Brain pericyte (primary cell): ENCODE measurements at places on chromosomes 1 and 21.

- DNase-seq = no peak
Measured at GRCh38 chr1:220800262-220800661, 13.5 kb downstream of the MTARC1 start.

DNA sequence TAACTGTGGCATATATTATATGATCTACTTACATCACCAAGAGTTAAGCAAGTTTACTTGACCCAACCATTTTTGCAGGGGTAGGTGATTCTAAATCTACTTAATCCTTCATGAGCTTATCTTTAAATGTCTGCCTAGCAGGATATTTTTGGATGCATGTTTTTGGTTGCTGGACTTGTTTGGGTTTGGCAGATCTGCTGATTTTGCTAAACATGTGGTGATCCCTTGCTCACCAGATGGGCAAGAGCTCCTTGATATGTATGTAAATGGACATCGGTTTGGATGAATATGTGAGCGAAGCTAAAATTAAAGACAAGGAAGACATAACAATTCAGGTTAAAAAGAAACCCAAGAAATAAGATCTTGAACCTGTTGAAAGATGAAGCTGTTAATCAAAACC lies 36.7 kb downstream of the FMN2 start:
- DNase-seq = no peak

DNA sequence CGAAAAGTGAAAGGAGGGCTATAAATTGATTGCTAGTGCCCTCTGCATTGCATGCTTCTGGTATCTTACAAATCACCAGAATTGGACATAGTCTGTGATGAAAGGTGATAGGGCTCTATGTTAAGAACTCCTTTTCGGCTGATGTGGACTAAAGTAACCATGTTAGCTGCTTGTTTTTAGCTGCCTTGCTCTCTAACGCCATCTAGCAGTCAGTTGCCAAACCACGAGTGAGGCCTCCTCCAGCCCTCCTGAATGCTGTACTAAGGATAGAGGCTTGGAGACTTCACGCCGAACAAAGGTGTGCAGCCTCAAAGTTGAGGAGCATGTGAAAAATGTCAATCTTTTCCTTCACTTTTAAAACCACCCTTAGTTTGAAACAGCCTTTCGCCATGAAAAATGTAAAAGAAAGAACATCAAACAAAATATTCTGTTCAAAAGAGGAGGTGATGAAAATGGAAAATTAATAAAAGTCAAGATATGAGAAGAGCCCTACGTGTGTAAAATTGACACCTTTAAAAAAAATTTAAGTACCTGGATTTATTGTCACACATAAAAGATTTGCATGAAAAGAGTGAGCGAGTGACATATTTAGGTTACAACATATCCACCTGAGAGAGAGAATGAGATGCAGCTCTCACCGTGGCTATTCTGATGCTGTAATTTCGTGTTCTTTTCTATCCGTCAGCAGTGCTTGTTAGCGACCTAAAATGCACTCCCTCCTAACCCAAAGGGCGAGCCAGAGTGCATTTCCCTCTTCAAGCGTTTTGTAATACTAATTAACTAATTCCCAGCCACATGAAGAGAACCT lies 8.1 kb downstream of the LRRC53 start:
- no peak for DNase-seq

DNA sequence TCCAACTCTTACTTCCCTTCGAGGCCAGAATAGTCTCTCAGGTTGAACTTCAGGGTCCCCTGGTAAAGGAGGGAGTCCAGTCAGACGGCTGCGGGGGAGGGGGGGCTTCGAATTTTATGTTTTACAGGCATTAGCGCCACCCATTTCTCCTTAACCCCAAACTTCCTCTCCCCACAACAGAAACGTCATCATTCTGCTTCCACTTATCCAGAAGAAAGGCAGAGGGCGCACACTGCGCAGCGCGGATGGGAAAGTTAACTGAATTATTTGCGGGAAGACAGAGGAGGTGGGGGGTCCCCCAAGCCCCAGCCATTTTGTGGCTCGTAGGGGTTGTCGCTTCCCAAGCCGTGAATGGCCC lies 529 bp upstream of the PRMT2 start:
- no peak for DNase-seq

DNA sequence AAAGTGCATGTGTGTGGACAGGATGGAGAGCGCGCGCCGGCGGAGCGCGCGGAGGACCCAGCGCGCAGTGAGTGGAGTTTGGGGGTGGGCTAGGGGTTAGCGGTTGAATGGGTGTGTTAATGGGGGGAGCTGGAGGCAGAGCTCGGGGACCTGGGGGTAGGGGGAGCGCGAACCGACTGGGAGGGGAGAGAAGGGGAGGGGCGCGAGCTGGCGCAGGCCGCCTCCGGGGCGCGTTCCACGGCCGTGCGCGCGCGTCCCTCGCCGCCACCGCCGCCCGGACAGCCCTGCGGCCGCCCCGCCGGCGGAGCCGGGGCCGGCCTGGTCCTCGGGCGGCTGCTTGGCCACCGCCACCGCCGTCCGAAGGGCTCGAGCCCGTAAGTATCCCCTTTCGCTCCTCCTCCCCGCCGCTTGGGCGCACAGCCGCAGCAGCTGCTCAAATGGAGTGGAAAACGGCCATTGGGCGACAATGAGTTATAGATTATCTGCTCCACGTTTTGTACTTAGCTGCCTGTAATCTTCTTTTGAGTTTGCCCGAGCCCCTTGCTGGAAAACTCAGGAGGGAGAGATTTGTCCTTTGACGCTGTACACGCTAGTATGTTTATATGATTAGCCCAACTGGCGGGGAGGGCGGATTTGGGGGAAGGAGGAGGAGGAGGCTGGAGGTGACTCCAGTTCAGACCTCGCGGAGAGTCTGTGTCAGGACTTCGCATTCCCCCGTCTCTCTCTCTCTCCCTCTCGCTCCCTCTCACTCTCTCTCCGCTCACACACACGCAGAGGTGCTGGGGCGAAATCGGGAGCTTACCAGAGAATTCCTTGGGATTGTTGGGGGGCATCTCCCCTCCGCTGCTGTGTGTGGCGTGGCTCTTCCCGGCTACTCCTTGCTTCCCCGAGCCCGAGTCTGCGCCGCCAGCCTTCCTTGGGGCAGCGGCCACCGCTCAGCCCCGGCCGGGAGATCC lies at the start of gene ADGRL2:
TSS of gene ADGRL2 (plus strand) at position 240 of the 956 bp plus-strand sequence. CDS start 36,051 bp downstream, outside the sequence.
- peak; percentile 79 for DNase-seq

GRCh38 chr1:53560581-53561502 lies 101.6 kb downstream of the DMRTB1 start:
- DNase-seq = no peak

GRCh38 chr1:39898191-39898590 lies 3.5 kb downstream of the MYCL start:
- DNase-seq = no peak

DNA sequence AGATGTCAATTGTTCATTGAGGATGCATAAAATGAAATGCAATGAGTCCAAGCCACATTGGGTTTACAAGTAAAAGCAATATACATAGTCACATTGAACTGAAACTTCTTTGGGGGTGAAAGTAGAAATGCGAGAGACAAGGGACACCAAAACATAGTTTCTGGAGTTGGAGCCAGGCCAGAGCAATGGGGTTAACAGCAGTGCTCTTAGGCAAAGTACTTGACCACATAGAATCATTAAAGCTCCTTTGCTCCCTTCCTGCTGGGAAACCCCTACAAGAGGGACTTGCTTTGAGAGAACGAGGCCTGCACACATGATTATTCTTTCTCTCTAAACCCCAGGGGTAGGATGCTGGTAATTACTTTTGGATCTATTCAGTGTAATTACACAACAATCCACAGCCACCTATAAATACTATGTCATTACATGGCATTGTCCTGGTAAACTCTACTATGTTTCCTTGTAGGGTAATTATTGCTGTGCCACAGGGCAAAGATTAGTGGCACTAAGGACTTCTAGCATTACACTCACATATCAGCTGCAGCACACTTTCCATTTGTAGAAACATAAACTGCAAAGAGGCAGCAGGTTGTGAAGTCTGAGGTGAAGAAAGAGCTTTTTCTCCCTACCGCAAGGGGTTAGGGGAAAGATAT lies 421.6 kb upstream of the PBX1 start:
- DNase-seq = no peak

- DNase-seq = no peak
Measured at GRCh38 chr1:13628711-13629110, 45.1 kb downstream of the PDPN start.

DNA sequence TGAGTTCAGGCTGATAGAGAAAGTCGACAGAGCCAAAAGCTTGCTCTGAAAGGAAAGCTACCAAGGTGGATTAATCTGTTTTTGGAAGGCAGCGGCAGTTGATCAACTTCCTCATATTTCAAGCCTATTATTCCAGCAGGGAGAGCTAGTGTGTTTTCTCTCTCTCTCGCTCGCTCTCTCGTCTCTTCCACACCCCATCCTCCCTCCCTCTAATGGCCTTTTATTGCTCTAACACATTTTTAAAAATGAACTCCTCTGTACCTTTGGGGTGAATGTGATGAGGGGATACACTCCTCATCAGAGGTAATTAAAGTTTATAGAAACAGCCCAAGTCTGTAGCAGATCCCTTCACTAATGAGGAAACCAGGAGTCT lies 126.4 kb downstream of the CLIC6 start:
- no peak for DNase-seq

- no peak for DNase-seq
Measured at GRCh38 chr1:99622702-99623347, 23.1 kb upstream of the PALMD start.

DNA sequence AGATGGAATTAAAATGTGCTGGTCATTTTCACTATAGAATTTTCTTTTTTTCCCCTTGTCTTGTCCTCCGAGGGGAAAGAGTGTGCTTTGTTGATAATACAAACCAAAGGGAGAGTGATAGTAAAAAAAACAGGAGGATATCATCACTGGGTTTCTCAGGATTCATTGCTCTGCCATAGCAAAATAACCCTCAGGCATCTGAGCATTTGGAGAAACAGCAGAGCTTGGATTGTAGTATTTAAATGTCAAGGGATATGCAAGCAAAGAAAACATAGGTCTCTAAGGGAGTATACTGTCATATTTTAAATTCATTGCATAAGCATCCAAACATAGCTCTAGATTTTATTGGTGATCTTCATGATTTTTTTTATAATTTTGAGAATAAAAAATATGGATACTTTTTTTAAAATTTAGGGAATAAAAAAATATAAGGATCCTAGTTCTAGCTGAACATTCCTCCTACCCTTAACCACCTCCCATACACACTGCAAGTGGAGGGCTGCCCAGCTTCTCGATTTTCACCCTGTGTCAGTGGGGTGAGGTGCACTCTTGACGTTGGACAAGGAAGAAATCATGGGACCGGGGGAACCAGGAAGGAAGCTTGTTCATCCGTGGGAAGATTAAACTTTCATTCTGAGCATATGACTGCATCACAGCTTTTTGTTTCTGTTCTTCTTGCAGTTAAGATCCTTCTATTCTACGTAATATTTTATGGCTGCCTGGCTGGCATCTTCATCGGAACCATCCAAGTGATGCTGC lies 4.4 kb downstream of the ATP1B1 start:
- no peak for DNase-seq

- DNase-seq = no peak
Measured at GRCh38 chr1:179337288-179337687, 28.5 kb upstream of the AXDND1 start.

DNA sequence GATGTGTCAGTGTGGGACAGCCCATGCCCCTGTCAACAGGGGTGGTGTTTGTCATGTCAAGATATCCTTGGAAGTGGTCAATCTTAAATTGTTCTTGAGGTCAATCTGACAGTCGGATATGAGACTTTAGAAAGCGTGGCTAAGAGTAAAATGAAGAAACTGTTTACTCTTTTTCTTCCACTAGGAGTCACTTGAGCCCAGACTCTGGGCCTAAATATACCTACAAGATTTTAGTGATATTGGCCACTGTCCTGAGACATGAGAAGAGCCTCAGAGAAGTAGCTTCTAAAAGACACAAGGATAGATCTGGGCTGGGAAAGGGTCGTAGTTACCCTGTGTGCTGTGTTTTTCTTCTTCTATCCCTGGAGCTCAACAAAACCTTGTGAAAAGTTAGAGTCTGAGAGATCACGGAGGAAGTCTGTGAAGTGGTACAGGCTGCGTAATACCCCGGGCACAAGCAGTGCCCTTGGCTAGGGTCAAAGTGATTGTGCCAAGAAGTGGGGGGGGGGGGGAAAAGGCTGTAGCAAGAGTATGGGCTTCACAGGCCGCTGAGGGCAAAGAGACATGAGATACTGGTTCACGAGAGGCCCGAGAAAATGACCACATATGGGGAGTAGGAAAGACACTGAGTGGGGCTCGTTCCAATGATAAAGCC lies 355.2 kb upstream of the GREM2 start:
- no peak for DNase-seq

GRCh38 chr1:80656014-80656636 lies 1144.6 kb upstream of the ADGRL2 start:
- DNase-seq = no peak

GRCh38 chr1:53091841-53092645 lies 30.0 kb downstream of the PODN start:
- DNase-seq = no peak

DNA sequence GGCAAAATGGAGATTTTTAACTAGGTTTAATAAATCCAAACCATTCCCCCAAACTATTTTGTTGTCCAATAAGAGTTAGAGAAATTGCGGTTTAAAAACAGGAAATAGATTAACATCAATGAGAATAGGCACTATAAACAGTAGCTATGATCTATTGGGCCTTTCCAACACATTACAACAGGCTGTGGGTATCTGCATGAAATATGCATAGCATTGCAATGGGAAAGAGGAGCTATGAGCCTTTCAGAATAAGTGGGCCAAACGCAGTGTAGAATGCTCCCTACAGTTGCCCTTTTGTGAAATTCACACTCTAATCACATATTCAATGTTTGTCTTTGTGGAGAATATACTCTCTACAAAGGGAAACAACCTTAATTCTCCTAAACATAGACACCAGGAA lies 305.5 kb upstream of the PRMT6 start:
- no peak for DNase-seq

- DNase-seq = no peak
Measured at GRCh38 chr1:98515744-98516143, 145.8 kb upstream of the SNX7 start.

- no peak for DNase-seq
Measured at GRCh38 chr21:33950431-33951079, 35.0 kb upstream of the ATP5PO start.

GRCh38 chr21:43684424-43684823 lies 25.1 kb downstream of the RRP1B start:
- DNase-seq = no peak

- no peak for DNase-seq
Measured at GRCh38 chr1:172041742-172042141, 200.4 kb downstream of the DNM3 start.

GRCh38 chr1:110690709-110691365 lies 16.1 kb upstream of the KCNA3 start:
- DNase-seq = no peak
